ENCODE measurements at places on chromosomes 1 and 21.

DNA sequence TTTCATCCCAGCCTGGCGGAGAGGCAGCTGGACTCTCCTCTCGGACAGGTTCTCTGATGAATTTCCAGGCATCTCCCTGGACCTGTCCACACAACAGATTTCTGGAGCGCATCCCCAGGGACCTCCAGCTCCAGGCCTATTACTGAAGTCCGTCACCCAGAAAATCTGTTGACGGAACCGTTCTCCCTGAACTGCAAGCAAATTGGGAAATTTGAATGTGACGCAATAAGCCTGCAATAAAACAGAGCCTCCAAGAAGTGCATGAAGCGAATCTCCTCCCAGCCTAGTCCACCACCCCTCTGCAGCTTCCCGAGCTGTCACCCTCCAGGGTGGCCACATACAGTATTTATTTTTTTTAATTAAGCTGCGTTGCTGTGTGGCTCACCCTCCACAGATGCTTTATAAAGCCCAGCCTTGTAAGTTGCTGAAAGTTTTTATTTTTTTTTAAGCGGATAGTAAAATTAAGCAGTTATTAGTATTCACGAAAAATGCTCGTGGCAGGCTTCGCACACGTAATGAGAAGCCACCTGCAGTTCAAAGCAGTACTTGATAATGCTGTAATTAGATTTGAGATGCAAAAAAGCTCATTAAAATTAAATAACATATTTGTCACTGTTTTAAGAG, 173.3 kb downstream of the CAMTA1 start:
- no peak for DNase-seq

DNA sequence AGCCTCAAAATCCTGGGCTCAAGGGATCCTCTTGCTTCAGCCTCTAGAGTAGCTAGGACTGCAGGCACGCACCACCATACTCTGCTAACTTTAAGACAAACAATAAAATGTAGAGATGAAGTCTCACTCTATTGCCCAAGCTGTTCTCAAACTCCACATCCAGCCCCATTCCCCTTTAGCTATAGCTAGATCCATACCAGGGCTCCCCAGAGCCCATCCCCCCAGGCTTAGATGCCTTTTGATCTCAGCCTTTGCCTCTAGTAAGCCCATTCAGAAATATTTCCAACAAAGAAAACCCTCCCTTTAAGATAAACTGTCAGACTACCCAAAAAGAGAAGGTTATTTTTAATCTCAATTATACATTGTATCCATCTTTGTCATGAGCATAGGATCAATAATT, 325.4 kb downstream of the CHRM3 start:
- DNase-seq: no peak

GRCh38 chr1:10736634-10737586, 59.5 kb downstream of the CASZ1 start:
- no peak for DNase-seq

GRCh38 chr1:156543066-156543465, 29.3 kb downstream of the IQGAP3 start:
- no peak for DNase-seq

DNA sequence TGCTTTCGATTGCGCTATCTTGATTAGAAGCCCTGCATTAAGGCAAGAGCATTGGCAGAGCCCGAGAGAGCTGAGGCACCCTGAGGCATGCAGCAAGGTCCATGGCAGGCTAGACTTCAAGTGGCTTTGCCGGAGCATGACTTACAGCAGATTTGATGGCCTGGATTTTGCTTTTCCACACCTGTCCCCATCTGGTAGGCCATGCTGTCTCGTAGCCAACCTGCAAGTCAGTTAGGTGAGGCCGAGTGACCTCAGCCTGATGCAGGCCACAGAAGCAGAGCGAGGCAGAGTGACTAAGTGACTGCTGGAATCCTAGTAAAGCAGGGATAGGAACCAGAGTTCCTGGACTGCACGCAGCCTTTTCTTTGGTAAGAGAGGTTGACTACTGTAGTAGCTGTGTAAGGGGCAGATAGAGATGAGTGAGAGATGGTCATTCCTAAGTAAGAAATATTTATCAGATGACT, 148.9 kb downstream of the PBX1 start:
- DNase-seq: no peak

DNA sequence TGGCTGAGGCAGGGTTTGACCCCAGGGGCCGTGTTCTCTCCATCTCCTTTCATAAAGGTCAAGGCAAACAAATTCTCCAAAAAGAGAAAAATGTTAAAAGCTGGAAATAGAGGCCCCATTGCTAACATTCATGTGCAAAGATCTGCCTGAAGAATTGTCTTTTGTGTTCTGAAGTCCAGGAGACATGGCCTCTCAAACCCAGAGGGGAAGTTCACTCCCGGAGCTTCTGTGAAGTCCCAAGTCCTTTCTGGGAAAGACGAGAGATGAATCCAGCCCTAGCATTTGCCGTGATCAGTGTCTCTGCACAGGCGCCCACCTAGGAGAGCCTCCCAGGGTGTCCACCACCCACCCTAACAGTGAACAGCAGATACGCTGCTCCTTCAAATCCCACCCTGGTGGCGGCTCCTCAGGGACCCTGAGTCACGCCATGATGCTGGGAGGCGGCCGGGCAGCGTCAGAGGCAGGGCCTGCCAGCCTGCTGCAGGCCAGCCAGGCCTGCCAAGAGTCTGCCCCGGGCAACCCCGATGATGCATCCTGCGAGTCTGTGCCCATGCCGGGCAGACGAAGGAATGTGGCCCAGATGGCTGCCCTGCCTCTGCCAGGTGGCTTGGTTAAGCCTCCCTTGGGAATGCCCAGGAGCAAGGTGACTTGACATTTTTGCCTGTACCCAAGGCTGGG, 5.2 kb upstream of the C2CD2 start:
- no peak for DNase-seq

DNA sequence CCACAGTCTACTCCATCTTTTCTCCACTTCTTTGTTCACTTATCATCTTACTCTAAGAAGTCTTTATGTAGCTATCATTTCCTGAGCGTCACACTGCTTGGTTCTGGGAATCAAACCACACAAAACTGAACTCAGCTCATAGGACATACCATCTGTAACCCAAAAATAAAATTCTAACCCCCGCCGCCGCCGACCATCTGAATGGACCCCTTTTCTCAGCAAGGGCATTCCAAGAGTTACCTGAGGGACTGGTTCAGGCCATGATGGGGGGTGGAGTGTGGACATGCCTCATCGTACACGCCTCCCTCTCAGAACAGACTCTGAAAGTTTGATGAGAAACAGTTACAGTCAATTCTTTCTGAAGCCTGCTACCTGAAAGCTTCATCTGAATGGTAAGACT, 12.6 kb upstream of the CHI3L2 start:
- no peak for DNase-seq

DNA sequence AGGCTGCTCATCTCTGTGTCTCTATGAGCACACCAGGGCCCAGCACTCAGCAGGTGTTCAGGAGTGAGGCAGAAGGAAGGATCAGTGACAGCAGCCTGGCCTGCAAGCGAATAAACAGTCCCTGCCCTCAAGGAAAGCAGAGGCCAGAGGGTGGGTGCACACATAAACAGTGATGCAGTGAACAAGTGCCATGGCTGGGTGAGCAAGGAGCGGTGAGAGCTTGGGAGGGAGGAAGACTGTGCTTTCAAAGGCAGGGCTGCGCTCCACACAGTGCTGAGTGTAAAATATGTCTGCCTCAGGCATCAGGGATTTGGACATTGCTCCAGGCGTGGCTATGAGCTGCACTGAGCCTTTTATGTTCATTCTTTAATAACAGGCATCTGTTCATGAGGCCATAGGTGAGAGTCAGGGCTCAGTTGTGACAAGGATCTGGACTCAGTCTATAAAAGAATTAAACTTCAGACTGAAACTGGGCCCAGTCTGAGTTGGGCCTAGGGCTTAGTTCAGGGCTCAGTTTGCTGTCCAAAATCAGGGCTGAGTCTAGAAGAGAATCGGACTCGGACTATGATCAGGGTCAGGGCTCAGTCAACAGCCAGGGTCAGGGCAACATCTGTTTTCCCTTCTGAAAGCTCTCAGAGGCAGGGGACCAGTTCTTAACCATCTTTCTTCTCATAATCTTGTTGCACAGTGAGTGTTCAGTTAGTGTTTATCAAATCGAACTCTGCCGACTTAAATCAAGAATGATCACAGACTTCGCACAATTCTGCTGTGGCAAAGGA, 213.7 kb downstream of the FOXD2 start:
- DNase-seq: peak; percentile 22

DNA sequence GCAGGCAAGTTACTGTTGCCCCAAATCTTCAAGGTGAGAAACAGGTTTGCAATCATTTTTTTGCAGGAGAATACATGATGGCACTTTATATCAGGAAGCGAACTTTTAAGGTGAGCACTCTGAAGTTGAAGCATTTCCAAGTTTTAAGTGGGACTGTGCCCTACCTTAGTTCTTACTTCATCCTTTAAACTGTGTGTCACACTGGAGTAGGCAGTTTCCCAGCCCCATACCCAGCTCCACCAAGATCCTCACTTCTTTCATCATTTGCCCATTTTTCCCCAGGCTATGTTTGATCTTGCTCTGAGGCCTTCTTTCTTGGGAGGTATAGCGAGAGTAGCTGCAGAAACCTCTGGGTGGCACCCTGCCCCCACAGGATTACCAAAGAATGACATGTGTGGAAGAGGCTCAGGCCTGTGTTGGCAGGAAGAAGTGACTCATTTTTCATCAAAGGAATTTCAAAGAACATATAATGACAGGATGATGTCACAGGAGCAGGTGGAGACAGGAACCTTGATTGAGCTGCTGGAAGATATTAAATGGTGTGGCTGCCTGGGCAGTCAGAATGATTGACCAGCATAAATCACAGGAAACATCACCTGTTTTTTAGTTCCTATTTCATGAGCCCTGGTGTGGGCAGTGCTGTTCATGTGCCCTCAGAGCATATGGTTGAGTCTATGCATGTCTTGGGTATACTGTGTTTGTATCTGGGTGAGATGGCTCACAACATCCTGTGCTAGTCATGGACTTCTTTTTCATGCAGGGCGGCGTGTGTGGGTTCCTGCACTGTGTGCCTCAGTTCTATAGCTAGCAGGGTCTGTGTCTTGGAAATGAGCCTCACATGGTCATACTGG, 20.8 kb upstream of the MACF1 start:
- peak; percentile 69 for DNase-seq

- no peak for DNase-seq
Observed at GRCh38 chr1:168977618-168978017, 128.9 kb upstream of the ATP1B1 start.

GRCh38 chr1:17572264-17572985, 32.9 kb downstream of the ARHGEF10L start:
- no peak for DNase-seq

GRCh38 chr1:204335533-204335932, 24.2 kb downstream of the PLEKHA6 start:
- no peak for DNase-seq

- no peak for DNase-seq
Observed at GRCh38 chr1:237640966-237641365, 249.8 kb downstream of the ZP4 start.

DNA sequence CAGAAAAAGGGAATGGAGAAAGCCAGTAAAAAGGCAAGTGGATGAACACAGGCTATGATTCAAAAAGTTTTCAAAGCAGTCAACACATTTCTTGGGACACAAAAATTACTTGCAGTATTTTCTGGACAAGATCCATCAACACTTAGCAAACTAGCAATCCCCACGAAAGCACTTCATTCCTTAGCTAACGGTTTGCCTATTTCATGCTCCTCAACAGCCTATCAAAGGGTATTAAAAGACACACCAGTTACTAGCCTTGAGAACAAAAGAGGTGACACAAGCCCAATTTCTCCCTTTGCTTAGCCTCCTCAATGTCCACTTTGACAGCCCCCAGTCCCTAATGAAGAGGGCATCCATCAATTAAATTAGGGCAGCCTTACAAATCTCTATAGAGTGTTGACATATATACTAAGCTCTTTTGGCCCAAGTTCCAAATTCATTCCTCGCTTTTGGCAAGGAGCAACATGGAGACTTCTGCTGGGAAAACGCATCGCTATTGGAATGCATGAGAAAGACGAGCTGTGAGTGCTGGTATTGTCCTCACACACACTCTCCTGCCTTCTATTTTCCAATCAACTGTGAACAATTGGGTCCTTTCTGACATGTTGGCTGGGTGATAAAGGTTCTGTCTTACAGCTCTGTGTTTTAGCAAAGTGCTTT, 180.0 kb downstream of the TNR start:
- no peak for DNase-seq

DNA sequence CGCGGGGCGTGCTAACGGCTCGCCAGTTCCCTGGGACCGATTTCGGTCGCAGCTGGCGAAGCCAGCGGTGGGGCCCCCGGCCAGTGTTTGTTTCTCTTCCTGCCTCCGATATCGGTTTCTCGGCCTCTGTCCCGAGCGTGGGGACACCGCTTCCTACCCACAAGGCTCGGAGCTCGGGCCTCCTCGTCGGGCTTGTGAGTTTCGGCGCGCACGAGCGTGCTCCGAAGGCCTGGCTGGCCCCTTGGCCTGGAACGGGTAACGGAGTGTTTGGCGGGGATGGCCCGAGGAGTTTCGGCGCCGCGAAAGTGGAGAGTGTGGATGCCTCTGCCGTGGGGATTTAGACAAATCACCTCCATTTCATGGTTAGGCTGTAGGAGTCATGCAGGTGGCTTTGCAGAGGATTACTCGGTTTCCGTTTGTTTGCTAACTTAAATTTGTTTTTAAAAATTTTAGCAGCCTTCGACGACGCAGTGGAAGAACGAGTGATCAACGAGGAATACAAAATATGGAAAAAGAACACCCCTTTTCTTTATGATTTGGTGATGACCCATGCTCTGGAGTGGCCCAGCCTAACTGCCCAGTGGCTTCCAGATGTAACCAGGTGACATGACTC, 559 bp downstream of the RBBP4 start:
- no peak for DNase-seq

DNA sequence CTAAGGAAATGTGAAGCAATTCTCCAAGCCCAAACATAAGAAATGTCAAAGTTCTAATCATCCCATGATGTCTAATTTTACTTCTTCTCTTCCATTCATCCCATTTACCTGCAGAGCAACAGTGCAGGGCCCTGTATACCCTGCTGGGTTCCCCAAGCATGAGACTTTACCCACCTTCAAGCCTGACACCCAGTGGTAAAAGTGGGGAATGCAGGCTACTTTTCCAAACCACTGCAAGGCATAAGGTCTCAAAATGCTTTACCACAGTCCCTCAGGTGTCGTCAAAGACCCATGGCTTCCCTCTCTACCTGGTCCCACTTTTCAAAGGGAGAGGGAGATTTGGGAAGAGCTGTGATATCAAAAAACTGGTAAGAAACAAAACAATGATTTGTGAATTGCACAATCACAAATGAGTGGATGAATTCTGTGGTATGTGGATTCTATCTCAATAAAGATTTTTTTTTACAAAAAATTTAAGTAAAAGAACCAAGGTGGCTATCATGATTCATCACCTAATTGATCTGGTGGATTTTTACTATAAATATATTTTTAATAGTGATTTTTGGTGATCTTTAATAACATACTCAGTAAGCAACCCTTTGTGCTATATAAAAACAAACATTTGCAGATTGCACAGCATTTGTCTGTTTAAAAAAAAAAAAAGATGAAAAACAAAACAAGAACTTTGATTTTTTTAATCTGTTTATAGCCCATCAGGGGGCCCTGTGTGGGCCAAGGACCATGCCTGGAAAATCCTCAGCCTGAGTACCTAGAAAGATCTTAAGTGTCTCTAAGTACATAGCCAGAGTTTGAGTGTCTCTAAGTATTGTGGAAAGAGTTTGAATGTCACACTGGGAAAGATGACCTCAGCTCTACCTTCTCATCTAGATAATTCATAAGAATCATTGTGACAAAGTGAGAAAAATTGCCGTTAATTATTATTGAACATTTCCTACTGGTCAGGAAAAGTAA, 73.1 kb upstream of the GJB5 start:
- DNase-seq: peak; percentile 70

Data from head of caudate nucleus (tissue), 42 donors.